H54 (cell line): ENCODE measurements at places on chromosomes 5 and 9.

DNA sequence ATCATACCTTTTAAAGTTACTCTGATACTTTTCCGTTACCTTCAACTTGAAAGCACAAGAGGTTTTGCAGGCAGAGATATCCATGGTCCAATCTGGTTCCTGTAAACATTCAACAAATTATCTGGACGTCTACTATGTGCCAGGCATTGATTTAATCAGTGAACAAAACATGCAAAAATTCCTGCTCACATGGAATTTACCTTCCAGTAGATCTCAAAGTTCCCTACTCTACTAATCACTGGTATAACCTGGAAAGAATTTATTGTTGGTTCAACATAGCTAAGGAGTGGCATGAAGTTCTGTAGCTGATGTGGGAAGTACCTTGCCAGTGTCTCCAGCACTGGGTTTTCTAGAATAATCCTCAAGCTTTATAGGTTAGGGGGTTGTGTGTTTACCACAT, 9.8 kb downstream of the OCLN start:
- DNase-seq, result no peak

DNA sequence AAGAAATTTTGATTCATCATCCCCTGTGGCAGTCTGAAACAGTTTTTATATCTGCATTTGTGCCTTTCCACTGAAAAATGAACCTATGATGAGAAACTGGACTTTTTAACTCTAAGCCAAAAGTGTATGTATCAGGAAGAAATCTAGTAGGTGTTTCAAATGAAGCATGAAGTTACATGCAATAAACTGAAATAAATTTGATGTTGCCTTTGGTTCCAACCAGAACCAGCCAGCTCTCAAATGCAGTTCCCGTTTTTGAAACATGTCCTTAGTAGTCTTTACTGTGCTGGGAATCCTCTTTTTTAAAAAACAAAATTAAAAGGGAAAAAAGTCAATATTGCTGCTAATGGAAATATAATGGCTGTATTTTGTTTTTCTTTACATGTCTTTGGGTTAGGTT, 43.9 kb downstream of the HACD4 start:
- DNase-seq, result no peak

DNA sequence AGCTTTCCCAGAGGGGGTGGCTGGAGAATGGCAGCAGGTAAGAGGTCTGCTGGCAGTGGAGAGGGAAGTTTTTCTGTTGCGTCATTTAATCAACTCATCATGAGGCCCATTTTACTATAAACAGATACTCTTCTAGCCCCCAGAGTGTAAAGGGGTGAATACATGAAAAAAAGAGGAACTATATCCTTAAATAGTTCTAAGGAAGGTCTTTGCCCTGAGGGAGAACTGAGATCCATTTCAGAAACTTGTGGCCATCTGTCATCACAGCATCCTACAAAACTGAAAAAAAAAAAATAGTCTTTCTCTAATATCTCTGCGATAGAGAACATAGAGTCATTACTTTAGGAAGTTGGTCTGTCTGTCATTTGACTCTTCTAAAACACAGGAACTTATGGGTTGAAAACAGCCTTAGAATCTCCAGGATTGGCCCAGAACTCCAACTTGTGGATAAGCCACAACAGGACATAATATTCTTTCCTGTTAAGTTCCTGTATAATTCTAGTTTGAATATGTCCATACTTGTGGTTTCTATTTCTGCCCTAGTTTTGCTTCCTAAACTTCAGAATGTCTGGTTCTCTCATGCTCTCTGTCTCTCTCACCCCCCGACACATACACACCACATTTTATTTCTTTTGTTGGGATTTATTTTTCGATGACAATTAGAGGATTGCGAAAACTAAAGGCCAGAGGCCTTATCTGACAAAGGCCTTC, 238.5 kb upstream of the PIK3R1 start:
- no peak for DNase-seq

- DNase-seq, result no peak
Observed at GRCh38 chr5:174307656-174308271, 262.3 kb downstream of the NSG2 start.

DNA sequence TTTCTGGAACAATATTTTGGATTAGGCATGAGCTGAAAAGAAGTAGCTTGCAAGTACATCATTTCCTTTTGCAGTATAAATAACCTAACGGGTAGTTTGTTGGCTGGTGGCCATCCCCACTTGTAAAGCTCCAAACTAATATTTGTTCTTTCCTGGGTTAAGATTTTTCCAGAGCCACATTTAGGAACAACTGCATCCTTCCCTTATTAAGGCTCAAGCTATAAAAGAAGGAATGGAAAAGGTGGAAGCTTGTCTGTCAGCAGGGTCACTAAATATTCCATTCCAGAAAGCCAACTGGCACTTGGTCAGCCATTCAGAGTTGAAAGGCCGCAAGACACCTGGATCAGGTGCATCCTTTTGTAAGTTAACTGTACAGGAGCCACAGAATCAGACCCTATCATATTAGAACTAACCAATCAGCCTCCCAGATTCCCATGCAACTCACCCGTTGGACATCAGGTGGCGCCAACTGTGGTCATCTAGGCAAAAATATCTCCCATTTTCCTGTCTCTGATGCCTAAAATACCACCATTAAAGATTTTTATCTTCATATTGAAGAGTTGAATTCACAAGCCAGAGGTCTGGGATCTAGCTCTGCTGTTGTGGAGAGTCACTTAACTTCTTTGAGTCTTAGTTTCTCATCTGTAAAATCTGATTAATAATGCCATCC, 82.9 kb downstream of the PTCD2 start:
- no peak for DNase-seq

GRCh38 chr9:14417237-14417636, 103.3 kb upstream of the NFIB start:
- DNase-seq, result no peak

GRCh38 chr5:174384509-174384947, 339.0 kb downstream of the NSG2 start:
- no peak for DNase-seq

DNA sequence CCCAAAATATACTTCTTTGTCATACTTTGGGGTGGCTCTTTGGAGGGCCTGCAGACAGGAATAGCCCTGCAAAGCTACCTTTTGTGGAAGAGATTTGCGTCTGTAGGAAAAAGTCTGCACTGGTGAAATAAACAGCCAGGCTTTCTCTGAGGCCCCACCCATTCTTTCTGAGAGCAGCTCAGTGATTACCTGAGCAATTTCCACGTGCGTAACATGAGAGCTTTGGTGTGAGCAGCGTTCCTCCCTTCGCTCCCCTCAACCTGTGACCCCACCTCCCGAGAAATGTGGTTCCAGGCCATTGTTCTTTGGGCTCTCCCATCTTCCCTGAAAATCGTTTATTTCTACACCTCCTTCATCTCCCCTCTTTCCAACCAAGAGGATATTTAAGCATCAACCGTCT, 23.8 kb upstream of the FBP1 start:
- DNase-seq, result no peak

- DNase-seq, result no peak
Observed at GRCh38 chr9:134048582-134048968, 19.3 kb downstream of the BRD3 start.

DNA sequence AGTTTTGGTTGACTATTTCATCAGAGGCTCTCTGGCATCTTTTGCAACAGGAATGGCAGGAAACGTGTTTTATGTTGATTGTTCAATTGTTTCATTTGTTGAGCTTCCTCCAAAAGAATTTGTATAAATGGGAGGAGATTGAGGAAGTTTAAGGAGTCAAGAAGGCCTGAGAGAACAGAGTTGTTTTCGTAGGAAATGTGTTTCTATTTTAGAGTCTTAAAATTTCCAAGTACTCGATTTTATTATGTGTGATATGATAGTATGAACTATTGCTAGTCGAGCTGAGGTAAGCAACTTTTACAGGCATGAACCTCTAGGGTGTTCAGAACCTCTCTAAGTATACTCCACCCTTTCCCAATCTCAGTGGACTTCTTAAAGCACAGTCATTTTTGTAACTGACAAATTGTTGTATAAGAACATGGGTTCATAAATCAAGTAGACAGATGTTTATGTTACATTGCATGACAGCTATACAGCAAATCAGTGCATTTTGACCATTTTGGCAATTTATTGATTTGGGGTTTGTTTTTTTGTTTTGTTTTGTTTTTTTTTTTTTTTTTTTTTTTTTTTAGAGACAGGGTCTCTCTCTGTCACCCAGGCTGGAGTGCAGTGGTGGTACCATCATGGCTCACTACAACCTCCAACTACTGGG, 47.4 kb downstream of the POLK start:
- no peak for DNase-seq

DNA sequence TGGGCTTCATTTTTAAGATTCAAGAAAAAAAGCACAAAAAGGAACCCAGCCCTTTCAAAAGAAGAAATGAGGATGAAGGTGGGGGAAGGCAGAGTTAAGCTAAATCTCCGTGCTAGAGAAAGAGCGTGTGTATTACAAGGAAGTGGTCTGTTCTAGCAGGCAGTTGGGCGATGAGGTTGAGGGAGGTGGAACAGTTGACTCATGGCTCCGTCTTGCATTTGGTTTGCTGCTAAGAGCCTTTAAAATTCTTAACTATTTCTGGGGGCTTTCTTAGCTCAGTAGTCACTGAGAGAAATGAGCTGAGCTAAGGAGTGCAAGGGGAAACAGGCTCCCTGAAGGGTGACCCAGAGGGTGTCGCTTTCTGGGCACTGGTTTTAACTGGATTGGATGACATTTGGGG, 117.4 kb downstream of the GCNT1 start:
- peak; percentile 79 for DNase-seq

- no peak for DNase-seq
Observed at GRCh38 chr5:73044546-73044945, 75.8 kb upstream of the TMEM171 start.

DNA sequence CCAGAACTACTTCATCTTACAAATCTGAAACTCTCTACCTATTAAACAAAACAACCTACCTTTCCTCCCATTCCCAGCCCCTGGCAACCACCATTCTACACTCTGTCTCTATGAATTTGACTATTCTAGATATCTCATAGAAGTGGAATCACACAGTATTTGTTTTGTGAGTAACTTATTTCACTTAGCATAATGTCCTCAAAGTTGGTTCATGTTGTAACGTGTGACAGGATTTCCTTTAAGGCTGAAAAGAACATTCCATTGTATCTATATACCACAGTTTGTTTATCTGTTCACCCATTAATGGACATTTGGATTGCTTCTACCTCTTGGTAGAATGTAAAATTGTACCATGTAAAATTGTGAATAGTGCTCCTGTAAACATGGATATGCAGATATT, 70.1 kb upstream of the NXNL2 start:
- DNase-seq, result no peak

- no peak for DNase-seq
Observed at GRCh38 chr5:19462019-19462418, 526.0 kb downstream of the CDH18 start.

GRCh38 chr9:77020413-77021290, 1.2 kb downstream of the FOXB2 start:
- no peak for DNase-seq

DNA sequence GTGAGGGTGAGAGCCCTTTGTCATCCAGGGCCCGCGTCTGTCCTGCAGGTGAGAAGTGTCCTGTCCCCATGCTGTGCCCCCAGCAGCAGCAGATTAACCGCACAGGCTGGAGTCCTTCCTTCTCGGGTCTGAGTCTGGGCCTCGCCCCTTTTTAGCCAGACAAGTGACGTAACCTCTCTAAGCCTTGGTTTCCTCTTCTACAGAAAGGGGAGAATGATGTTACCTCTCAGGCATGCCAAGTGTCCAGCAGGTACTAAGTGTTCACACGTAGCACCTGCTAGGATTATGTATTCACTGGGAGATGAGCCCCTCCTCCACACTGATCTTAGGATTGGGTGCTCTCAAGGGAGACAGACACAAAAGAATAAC, 6.9 kb downstream of the NEURL1B start:
- no peak for DNase-seq

GRCh38 chr9:128192601-128193371, 1.4 kb upstream of the CIZ1 start:
- DNase-seq, result no peak

DNA sequence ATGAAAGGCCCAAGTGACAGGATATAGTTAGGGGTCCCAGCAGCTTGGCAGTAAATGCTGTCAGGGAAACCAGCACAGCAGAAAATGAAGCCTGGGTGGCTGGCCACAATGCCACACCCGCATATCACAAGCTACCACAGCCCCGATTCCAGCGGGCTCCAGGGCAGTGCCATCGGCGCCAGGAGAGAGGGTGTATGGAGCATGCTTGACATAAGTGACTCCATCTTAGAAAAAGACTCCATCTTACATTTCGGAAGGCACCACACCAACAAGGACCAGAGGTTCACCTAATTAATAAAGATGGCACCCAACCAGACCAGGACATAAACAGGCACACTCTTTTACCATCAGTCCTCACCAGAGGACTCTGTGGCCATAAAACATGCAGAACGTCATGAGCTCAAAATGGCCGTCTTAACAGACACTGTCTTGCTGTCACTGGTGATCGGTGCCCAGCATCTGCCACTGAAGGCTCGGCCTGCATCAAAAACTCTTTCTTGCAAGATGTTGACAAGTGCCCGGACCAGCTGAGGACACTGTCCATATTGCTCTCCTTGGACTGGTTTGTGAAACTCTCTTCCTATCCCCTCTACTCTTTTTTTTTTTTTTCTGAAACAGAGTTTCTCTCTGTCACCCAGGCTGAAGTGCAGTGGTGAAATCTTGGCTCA, 67.4 kb upstream of the SPIN1 start:
- DNase-seq, result no peak

DNA sequence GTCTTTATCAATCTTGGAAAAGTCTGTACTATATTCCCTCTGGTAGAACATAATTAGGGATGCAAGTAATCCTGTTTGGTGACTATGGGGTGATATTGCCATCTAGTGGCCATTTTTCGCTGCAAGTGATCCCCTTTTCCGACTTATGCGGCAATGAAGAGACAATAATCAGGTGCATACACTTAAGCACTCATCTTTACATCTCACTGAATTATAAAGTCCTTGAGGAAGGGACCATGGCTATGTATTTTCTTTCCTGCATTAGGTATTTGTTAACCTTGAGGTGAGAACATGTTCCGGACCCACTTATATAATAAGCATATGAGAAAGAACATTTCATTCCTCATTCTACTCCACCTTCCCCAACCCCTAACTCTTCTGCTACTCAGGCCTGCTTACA, 19.6 kb upstream of the LIX1 start:
- no peak for DNase-seq

DNA sequence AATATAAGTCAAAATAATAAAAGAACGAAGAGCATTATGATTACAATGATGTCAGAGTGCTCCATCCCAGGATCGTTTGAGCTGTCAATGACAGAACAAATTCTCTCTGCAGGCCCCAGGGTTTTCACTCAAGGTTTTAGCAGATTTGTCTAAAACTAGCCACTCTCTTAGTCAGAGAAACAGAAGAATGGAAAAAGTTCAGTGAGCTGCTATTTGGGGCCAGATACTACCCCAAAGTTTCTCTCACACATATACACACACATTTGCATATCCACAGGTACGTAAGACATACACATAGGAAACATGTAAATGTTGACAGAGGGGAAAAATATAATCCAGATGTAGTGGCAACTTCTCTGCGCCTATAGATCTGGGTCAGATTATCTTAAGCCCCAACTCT, 76.3 kb upstream of the SEMA6A start:
- no peak for DNase-seq

- peak; percentile 60 for DNase-seq
Observed at GRCh38 chr5:54360089-54360488, 49.7 kb upstream of the ARL15 start.

GRCh38 chr5:132267166-132267739, 9.8 kb downstream of the PDLIM4 start:
- DNase-seq, result no peak
